ENCODE measurements at places on chromosomes 1 and 21. TPM values are rescaled to one million over a fixed set of nuclear protein-coding genes. Genes with fewer than 3 reads are reported as not detected.

NPPA gene
- total RNA-seq, result 1,100 TPM

DNA sequence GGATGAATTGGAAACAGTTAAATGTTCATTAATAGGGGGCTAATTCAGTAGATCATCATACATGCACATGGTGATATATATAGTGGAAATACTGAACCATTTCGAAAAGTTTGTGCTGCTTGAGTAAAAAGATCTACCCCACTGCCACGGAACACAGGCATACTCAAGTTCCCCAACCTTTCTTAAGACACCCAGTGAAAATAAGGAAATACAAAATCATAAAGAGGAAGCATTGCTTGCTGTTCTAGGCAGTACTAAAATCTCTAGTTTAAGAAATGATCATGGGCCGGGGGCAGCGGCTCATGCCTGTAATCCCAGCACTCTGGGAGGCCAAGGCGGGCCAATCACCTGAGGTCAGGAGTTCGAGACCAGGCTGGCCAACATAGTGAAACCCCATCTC, 37.6 kb upstream of the KIRREL1 start:
- no peaks in the 10 kb centered on the region for H3K36me3 ChIP-seq
- peaks cover 44% of the 10 kb centered on the region for H3K27me3 ChIP-seq
- H3K4me1 ChIP-seq, result no peaks in the 10 kb centered on the region
- no peak overlapping the region for H3K4me3 ChIP-seq
- no peak for DNase-seq
- no peak overlapping the region for H3K27ac ChIP-seq

GRCh38 chr1:235834620-235835019, 32.1 kb downstream of the LYST start:
- H3K27me3 ChIP-seq, result no peaks in the 10 kb centered on the region
- no peak for DNase-seq
- H3K4me3 ChIP-seq, result no peak overlapping the region
- no peak overlapping the region for H3K27ac ChIP-seq
- peaks cover 24% of the 10 kb centered on the region for H3K4me1 ChIP-seq

DNA sequence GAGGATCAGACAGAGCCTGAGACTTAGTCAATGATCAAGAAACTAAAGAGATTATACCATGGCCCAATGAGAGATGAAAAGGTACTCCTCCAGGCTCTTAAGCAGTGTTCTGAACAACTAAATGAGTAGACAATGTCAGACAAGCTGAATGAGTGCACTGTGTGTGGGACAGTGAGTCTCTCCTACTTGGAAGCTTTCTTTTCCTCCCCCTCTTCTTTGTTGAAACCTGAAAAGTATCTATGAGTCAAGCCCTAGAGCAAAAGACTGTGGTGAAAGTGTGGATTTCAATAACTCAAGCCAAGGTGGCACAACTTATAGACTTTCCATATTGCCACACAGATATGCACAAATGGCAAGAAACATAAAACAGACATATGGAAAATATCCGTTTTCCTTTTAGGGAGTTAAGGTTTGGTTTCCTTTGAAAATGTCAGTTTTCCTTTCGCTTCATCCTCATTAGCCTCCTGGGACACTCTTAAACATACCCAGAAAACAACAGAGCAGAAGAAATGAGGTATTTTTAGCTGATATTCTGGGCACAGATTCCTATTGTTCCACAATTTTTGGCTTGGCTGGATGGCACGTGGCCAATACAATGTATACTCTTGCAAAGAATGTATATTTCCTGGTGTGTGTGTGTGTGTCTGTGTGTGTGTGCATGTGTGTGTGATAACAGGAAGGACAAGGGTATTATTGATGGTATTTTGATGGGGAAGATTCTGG, 96.6 kb downstream of the LMX1A start:
- H3K4me1 ChIP-seq, result peaks cover 3% of the 10 kb centered on the region
- no peaks in the 10 kb centered on the region for H3K36me3 ChIP-seq
- peaks cover 19% of the 10 kb centered on the region for H3K27me3 ChIP-seq
- no peak overlapping the region for H3K27ac ChIP-seq
- H3K4me3 ChIP-seq, result no peak overlapping the region

FAM72B gene
- not detected for total RNA-seq

DNA sequence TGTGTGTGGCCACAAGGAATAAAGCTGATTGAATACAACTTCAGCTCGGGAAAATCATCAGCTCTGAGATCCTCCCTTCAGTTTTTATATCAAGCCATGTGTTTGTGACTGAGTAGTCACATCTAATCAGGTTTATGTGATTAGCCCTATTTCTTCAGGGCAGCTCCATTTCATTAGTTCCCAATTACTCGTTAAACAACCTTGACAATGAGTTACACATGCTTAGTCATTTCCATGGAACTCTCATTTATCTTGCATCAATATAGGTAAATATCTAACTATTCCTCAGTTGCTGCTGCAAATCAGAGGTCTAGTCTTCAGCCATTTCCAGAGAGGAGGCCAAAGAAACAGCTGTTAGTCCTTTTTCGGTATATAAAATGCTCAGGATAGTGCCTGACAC, 16.3 kb downstream of the CRB1 start:
- no peaks in the 10 kb centered on the region for H3K27me3 ChIP-seq
- no peak overlapping the region for H3K27ac ChIP-seq
- H3K36me3 ChIP-seq, result no peaks in the 10 kb centered on the region
- H3K4me3 ChIP-seq, result no peak overlapping the region
- H3K4me1 ChIP-seq, result no peaks in the 10 kb centered on the region

DNA sequence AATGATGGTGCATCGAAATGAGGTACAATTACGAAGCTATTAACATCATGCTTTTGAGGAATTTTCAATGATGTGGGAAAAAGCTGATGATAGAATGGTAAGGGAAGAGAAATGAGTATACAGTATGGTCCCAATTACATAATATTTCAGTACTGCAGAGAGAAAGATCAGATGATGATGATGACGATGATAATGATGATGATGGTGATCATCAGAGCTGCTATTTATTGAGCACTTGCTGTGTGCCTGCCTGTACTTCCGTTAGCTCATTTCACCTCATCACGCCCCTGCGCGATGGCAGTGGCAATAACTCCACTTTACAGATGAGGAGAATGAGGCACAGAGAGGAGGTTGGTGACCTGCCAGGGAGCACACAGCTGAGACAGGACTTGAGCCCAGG, 620.8 kb downstream of the MATN1 start:
- H3K36me3 ChIP-seq, result no peaks in the 10 kb centered on the region
- no peak overlapping the region for H3K27ac ChIP-seq
- H3K27me3 ChIP-seq, result peaks cover 96% of the 10 kb centered on the region
- H3K4me3 ChIP-seq, result no peak overlapping the region
- no peak for DNase-seq

LCE2C gene
- total RNA-seq, result not detected

DNA sequence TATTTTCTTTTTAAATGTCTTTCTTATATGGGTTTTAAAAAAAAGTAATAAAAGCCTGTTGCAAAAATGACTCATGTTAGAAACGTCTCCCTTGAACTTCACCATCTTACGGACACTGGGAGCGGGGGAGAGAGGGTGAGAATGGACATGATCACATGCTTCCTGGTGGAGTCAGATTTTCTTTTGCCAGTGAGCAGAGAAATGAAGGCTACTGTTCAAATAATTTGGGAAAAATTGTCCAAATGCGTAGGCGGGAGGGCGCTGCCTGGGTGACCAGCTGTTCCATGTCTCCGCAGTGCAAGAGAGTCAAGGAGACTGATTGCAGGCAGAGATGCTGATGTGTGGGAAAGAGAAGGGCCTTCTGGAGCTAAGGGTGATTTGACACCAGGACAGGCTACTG, 23.1 kb downstream of the EIF2D start:
- H3K4me1 ChIP-seq, result peaks cover 10% of the 10 kb centered on the region
- DNase-seq, result peak; percentile 26
- H3K27me3 ChIP-seq, result no peaks in the 10 kb centered on the region

- H3K4me3 ChIP-seq, result no peak overlapping the region
- no peaks in the 10 kb centered on the region for H3K36me3 ChIP-seq
- no peaks in the 10 kb centered on the region for H3K4me1 ChIP-seq
- no peak for DNase-seq
- H3K27ac ChIP-seq, result no peak overlapping the region
- H3K27me3 ChIP-seq, result peaks cover 35% of the 10 kb centered on the region
Measured at GRCh38 chr1:233897325-233898162, 6.9 kb upstream of the SLC35F3 start.

GMEB1 gene
- total RNA-seq, result 6.2 TPM

TMEM50A gene
- 72.0 TPM for total RNA-seq

GRCh38 chr1:52157582-52157981, 15.7 kb downstream of the ZFYVE9 start:
- no peaks in the 10 kb centered on the region for H3K36me3 ChIP-seq
- no peak overlapping the region for H3K4me3 ChIP-seq
- H3K27me3 ChIP-seq, result no peaks in the 10 kb centered on the region
- H3K4me1 ChIP-seq, result peaks cover 45% of the 10 kb centered on the region
- DNase-seq, result no peak

SYPL2 gene
- total RNA-seq, result 25.3 TPM
